ENCODE measurements at places on chromosomes 16 and 17.

DNA sequence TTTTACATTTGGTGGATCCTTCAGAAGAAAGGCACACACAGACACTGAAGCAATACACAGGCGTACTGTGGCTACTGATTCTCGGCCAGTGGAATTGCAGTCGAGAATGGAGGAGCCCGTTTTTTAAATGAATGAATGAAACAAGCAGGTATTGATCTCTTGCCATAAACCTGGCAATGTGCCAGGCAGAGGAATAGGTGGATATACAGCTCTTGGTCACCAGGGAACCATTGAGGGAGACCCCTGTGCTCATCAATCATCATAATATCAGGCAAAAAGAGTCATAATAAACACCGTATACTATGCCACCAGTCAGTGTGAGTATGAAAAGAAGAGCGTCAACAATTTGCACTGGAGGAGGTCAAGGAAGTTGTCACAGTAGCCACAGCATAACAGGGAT lies 140.3 kb upstream of the FOXF1 start:
- no peak for DNase-seq

- no peak for DNase-seq
Observed at GRCh38 chr17:34658811-34659560, 79.6 kb downstream of the TMEM132E start.

GRCh38 chr16:73028263-73028662 lies 19.7 kb downstream of the ZFHX3 start:
- DNase-seq = no peak

GRCh38 chr17:59391021-59391420 lies 59.6 kb downstream of the YPEL2 start:
- DNase-seq = no peak

Measured in stimulated activated CD8-positive, alpha-beta memory T cell treated with anti-CD3 and anti-CD28 coated beads, Interleukin-4, amount 100 ng/mL, for 1 hour (primary cell).